ENCODE measurements at places on chromosomes 16 and 17.

GRCh38 chr17:41982026-41982760 lies 15.6 kb downstream of the CNP start:
- no peak for DNase-seq

- DNase-seq: no peak
Observed at GRCh38 chr17:70776441-70776840, 607.1 kb downstream of the KCNJ2 start.

DNA sequence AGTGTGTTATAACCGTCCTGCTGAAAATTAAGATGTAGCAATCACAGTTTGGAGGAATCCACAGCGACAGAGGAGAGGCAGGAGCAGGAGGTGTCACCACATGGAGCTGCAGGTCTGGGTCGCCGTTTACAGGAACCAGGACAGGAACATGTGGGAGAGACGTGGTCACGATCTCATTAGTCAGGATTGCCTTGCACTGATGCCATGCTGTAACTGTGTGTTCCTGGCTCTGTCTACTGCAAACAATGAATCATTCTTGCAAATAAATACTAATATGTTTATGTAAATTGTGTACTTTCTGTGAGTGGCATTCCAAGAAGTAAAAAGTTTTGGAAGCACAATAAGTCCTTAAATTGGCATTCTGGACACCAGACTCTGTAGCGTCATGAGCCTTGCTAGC lies 271.8 kb downstream of the CPPED1 start:
- DNase-seq: no peak

DNA sequence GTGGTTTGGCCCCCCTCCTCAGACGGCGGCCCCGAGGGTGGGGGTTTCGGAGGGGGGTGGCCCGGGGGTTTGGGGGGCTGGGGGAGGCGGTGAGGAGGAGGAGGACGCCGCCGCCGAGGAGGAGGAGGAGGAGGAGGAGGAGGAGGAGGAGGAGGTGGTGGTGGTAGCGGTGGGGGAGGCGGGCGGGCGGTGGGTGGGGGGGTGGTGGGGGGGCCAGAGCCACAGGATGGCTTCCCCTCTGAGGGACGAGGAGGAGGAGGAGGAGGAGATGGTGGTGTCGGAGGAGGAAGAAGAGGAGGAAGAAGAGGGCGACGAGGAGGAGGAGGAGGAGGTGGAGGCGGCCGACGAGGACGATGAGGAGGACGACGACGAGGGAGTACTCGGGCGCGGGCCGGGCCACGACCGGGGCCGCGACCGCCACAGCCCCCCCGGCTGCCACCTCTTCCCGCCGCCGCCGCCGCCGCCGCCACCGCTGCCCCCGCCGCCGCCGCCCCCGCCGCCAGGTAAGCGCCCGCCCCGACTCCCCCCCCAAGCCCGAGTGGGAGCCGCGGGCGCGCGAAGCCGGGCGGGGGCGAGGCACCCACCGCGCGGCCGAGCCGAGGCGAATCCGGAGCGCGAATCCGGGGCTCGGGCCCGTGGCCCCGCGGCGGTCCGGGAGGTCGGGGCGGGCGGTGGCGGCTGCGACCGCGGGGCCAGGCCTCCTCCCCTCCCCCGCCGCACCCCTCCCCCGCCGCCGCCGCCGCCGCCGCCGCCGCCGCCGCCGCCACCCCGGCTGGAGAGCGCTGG lies 3.8 kb upstream of the CHD3 start:
- peak; percentile 50 for DNase-seq

- DNase-seq: no peak
Observed at GRCh38 chr17:29084541-29085146, 41.7 kb downstream of the PIPOX start.

DNA sequence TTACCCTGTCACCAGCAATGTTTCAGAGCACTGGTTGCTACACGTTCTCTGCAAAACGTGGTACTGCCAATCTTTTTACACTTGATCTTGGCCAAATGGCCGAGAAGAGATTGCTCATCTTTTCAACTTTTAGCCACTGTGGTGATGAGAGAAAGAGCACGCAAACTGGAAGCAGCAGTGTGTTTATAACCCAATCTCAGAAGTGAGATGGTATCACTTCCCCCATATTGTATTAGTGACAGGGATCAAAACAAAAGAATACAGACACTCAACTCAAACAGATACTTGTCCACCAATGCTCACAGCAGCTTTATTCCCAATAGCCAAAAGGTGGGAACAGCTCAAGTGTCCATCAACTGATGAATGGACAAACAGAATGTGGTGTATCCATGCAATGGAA lies 72.1 kb upstream of the FA2H start:
- DNase-seq: no peak

DNA sequence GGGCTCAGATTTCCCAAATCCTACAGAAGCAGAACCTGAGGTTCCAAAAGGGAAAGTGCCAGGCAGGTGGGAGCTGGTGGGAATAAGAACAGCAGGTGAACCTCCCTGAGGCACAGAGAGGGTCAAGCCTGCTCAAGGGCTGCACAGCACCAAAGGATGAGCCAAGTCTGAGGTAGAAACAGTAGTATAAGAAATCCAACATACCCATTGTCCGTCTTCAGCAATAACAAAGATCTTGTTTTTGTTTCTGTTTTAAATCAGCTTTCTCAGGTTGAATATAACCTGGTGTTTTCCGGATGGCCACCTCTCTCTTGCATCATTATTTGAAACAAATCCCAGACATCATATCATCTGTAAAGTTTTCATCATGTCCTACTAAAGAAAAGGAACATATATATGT lies 10.6 kb upstream of the CES3 start:
- DNase-seq: no peak

DNA sequence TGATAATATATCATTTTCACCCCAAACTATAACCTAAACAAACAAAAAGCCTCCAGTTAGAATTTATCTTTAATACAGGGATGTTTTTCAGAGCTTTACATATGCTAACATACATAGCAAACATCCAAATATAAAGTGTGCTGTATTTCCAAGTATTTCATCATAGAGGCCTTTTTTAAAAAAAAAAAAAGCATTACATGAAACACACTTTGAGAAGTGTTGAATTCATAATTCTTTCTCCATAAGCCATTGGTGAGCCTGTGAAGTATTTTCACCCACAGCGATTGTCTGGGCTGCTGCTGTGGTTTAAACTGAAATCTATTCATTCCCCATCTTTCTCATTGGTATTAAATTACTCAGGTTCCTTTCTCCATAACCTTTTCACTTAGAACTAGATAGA lies 503.4 kb upstream of the CDH8 start:
- no peak for DNase-seq

GRCh38 chr16:11326084-11326736 lies 19.0 kb upstream of the RMI2 start:
- no peak for DNase-seq

GRCh38 chr16:55585631-55586030 lies 19.1 kb downstream of the CAPNS2 start:
- no peak for DNase-seq

DNA sequence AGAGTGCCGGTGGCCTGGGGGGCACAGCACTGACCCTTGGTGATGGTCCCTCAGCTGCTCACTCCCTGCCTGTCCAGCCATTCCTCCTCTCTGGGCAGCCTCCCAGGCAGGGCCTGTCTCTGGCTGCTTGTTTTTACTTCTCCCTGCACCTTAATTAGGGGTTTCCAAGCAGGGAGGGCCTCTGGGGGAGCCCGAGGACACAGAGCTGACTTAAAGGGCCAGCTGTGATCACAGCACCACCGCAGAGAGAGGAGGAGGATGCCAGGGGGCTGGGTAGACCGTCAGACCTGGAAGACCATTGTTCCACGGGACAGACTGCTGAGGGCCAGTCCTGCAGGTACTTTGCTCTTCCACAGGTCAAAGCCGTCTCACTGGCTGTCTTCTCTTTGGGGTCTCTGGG lies 1.2 kb upstream of the DPH1 start:
- DNase-seq: no peak

- no peak for DNase-seq
Observed at GRCh38 chr17:27207073-27207513, 86.8 kb upstream of the WSB1 start.

- no peak for DNase-seq
Observed at GRCh38 chr16:27114006-27114405, 47.3 kb downstream of the C16orf82 start.

DNA sequence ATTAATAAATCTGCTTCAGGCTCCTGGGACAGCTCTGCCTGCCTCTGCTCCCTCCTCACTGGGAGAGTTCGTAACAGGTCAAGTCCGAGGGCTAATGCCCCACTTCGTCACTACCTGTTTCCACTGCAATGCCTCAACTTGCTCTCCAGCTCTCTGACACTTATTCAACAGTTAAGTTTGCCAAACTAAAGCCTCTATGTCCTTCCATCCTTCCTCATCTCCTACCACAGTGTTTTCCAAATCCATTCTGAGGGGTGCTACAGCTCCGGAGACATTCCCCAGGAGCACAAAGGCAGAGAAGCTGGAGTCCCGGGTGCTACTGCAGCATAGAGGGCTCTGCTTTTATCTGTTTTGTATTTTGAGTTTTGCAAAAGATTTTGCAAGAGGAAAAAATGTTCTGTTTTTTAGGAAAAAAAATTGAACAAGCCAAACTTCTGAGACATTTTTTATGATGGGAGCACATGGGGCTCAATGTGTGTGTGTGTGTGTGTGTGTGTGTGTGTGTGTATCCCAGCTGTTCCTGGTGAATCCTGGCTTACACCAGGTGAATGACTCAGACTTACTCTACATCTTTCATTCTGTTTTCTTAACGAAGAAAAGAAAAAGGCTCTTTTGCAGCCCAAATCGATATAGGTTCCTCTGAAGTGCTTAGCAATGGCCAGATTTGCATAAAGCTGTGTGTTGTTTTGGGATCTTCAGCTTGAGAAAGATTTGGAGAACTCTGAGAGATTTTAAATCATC lies 46.1 kb upstream of the MYOCD start:
- DNase-seq: no peak

GRCh38 chr16:24801761-24802302 lies 43.9 kb upstream of the SLC5A11 start:
- DNase-seq: no peak

GRCh38 chr17:75271233-75271954 lies 363 bp upstream of the MIF4GD start:
- DNase-seq: peak; percentile 88

GRCh38 chr17:32492648-32493289 lies 6.0 kb downstream of the CDK5R1 start:
- no peak for DNase-seq

- DNase-seq: no peak
Observed at GRCh38 chr16:73202161-73202729, 154.3 kb upstream of the ZFHX3 start.

- no peak for DNase-seq
Observed at GRCh38 chr17:29401258-29401657, 11.1 kb downstream of the TAOK1 start.

DNA sequence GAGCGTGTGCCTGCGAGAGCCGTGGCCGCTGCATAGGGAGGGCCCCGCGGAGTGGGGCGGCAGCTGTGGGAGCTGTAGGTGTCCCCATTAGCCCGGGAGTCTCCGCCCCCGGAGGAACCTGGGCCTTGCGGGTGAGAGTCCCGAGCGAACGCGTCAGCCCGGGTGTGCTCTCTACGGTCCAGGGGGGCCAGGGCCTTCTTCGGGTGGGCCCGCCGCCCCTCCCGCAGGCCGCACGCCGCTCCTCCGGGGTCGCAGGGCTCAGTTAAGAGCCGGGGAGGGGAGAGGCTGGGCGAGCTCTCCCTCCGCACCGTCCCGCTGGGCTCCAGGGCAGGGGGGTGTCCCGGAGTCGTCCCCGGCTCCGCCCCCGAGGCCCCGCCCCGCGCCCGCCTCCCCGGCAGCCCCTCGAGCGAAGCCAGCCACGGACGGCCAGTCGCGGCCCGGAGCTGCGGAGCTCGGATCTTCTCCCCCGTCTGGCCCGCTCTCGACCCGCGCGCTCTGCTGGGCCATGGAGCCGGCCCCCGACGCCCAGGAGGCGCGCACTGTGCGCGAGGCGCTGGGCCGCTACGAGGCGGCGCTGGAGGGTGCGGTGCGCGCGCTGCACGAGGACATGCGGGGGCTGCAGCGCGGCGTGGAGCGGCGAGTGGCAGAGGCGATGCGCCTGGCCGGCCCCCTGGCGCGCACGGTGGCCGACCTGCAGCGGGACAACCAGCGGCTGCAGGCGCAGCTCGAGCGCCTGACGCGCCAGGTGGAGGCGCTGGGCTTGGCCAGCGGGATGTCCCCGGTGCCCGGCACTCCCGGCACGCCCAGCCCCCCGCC lies at the start of gene SMTNL2:
Gene SMTNL2, plus strand, starts transcription at position 429 of the 816 bp plus-strand sequence. Its CDS starts 77 bp downstream, at position 506.
- peak; percentile 40 for DNase-seq

DNA sequence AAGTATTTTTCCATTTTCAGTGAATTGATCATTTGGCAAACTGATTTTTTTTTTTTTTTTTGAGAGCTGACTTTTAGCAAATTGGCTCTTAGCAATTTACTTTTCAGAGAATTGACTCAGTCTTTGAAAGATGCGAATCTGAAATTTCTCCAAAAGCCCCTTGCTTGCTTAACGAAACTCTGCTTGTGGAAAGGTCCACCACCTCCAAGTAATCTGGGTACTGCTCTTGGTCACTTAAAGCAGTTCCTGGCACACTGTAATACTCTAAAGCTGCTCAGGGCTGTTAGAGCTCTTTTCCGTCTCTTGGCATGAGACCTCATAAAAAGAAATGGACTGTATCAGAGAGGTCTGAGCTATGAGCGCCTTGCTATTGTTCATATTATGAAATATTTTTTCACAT lies 2.9 kb downstream of the GSDMB start:
- no peak for DNase-seq

GRCh38 chr16:57028086-57028485 lies 38.7 kb downstream of the NLRC5 start:
- no peak for DNase-seq

DNA sequence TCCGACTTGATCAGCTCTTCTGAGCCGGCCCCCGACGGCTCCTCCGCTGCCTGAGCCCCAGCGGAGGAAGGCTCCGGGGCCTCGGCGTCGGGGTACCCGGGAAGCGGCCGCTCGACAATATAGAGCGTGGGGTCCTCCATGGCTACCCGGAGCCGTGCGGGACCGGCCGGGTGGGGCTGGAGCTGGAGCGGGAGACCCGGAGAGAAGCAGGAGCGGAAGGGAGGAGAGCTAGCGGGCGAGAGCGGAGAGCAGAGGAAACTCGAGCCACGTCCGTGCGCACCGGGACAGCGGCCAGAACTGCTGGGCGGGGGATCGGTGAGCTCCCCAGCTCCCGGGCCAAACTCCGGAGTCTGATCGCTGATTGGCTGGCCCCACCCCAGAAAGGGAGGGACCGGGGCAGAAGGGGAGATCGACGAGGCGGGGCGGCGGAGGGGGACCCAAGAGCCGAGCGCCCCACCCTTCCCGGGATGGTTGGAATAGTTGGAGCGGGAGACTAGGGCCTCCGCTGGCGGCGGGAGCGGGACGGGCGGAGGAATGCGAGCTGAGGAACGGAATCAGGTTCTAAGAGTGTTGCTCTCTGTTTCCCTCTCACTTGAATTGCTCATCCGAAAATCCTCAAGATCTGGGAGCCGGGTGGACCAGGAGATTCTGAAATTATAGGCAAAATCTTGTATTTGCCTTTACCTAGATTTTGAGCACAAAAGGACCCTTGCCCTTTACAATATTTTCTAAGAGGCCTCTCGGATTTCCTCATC lies at the start of gene CAVIN1:
Gene CAVIN1, minus strand, starts transcription at position 299 of the 755 bp plus-strand sequence. Its CDS starts 159 bp downstream, at position 140.
- peak; percentile 22 for DNase-seq

- peak; percentile 78 for DNase-seq
Observed at GRCh38 chr16:87635541-87636049, 33.3 kb downstream of the JPH3 start.

DNA sequence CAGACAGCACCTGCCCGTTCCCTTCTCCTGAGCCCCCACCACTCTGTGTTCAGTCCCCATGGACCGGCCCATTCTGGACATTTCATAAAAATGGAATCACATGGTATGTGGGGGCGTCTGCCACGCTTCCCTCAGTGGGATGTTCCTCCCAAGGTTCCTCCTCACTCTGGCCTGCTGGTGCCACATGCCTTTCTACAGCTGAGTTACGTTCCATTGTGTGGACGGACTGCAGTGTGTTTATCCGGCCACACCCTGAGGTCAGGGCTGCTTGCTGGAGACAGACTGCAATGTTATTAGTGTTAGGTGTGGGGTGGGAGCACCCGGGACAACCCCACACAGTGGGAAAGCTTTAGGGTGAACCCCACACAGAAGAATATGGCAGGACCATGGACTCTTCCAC lies 5.9 kb upstream of the AATK start:
- DNase-seq: no peak
